Stimulated activated CD8-positive, alpha-beta memory T cell treated with anti-CD3 and anti-CD28 coated beads, Interleukin-4, amount 100 ng/mL, for 48 hours (primary cell): ENCODE measurements at places on chromosomes 5 and 9.

- DNase-seq = no peak
These were observed 1761.5 kb downstream of the MAT2B start for GRCh38 chr5:165266939-165267338.

- no peak for DNase-seq
These were observed 23.5 kb downstream of the ITGA1 start for GRCh38 chr5:52811067-52811749.

GRCh38 chr5:78499485-78499884 is 139.1 kb downstream of the SCAMP1 start:
- no peak for DNase-seq

- DNase-seq = no peak
These were observed 10.8 kb downstream of the ZNF618 start for GRCh38 chr9:113886933-113887332.

DNA sequence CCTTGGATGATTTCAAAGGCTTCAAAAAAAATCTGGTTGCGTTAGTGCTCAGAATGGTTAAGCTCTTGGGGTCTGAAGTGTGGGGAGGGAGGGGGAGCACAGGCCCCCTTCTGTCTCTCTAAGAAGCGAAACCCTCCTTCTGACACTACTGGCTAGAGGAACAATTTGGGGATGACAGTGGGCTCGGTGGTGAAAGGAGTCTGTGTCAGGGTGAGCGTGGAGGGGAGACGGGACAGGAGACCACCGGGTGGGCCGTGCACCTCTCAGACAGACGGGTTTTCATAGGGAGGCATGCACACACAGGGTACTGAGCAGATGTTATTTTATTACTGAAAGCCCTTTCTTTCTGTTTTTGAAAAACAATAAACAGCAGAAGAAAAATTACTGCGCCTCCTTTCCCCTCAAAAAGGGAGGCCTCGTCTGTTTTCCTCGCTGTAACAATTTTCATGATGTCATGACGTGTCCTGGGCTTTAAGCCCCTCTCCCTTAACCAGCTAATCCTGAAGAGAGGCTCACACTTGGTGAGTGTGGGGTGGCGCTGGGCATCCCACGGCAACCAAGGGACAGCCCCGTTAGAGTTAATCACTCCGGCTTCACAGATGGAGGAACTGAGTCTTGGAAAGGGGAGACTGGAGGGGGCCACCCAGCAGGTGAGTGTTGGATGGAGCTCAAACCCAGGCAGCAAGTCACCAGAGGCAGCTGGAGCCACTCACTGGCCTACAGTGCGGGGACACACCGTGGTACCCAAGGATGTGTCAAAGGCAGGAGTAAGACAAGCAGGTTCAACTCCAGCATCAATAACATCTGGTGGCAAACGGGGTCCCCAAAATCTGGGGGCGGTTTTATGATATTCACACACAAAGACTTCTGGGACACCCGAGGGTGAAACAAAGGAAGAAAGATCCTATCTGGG is 53.4 kb downstream of the PTCH1 start:
- no peak for DNase-seq

DNA sequence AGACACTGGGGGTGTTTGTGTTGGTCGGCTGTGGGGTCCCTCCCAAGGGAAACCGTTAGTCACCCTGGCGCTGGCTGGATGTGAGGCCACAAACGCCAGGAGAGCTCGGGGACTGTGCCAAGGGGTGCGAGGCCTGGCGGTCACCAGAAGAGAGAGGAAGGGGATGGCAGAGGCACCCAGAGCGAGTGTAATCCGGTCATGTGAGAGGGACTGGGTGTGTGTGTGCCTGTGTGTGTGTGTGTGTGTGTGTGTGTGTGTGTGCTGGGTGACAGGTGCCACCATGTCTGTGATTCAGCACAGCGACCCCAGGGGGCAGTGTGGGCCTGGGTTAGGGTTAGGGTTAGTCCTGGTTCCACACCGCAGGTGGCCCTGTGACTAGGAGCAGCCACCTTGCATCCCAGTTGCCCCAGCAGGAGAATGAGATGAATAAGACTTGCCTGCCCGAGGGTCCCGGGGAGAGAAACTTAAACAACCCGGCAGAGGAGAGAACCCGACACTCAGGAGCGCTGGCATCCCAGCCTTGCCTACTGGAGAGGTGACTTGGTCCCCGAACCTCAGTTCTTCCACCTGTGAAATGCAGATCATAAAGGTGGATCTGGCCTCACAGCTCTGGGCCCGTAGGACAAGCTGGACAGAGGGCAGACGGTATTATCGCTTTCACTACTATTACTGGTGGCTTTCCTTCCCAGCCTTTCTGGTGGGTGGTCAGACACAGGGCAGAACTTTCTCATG is 1.4 kb upstream of the ADAMTSL2 start:
- peak; percentile 87 for DNase-seq

DNA sequence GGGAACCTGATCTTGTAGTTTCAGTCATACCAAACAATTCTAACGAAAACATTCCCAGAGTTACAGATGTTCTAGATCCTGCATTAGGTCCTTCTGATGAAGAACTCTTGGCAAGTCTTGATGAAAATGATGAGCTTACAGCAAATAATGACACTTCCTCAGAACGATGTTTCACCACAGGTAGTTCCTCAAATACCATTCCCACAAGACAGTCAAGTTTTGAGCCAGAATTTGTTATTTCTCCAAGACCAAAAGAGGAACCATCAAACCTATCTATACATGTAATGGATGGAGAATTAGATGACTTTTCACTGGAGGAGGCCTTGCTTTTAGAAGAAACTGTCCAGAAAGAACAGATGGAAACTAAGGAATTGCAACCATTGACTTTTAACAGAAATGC is 21.0 kb downstream of the RMI1 start:
- DNase-seq = no peak

- no peak for DNase-seq
These were observed 109.9 kb upstream of the SLC30A5 start for GRCh38 chr5:68983959-68984358.

- no peak for DNase-seq
These were observed 111.6 kb downstream of the WNK2 start for GRCh38 chr9:93295456-93296076.

DNA sequence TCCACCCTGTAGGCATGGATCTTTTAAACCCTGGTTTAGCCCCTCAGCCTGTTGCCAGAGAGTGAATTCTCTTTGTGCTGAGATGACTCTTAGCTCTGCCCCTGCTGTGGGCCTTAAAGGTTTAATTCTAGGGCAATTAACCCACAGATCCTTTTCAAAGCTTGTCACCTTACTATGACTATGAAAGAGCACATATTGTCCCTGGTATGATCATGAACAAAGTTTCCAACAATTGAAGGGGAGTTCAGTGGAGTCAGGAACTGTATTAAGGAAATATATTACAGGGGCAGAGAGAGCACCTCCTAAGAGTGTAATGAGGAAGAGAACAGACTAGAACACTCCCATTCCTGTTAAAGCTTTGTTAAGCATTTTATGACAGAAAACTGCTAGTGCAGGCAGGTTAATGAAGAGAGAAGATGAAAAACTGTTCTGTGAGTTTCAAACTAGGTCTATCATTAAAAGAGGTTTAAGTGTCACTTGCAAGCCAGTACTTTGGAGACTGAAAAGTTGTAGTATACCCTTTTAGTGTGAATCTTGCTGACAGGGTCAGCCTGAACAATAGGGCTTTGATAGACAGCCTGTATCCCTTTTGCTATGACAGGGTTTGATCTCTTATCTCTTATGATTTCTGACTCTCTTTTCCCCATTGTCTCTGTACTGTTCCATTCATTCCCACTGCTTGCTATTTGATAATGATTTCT is 104.2 kb upstream of the ELL2 start:
- no peak for DNase-seq

DNA sequence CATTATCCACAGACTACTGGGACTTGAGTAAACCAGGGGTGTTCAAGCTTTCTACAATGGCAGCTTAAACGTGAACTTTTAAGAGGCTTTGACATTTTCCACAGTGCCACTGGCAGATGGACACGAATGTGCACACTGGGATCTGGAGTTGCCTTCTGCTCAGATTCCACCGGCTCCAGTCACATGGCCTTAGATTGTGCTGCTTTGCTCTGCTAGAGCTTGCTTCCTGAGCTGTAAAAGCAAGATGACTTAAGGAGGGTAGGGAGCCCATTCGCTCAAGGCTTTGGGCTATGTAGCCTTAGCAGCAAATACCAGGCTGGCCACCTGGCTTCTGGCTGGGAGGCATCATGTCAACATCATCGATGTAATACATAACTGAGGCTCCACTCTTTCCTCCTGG is 436.9 kb downstream of the MED10 start:
- DNase-seq = no peak

DNA sequence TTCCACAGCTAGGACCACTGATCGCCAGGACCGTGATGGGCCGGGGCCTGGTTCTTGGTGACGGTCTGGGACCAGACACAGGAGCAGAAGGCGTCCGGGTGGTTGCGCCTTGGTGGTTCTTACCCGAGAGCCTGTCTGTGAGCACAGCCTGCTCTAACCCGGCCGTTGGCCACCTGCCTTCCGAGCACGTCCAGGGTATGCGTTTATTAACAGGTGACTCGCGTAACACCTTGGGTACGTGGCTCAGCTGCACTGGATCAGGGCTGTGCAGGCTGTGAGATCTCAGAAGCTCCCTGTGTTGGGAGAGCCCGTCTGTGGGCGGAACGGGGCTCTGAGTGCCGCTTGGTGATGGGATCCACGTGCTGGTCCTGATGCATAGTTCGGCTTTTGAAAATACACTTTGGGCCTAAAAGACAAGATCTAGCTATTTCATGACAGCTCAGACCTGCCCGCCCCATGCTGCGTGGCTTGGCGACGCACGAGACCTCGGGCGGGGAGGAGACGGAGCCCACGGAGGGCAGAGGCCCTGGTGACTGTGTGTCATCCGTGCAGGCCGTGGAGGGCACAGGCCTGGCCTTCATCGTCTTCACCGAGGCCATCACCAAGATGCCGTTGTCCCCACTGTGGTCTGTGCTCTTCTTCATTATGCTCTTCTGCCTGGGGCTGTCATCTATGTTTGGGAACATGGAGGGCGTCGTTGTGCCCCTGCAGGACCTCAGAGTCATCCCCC is 6.7 kb upstream of the SLC6A18 start:
- no peak for DNase-seq

DNA sequence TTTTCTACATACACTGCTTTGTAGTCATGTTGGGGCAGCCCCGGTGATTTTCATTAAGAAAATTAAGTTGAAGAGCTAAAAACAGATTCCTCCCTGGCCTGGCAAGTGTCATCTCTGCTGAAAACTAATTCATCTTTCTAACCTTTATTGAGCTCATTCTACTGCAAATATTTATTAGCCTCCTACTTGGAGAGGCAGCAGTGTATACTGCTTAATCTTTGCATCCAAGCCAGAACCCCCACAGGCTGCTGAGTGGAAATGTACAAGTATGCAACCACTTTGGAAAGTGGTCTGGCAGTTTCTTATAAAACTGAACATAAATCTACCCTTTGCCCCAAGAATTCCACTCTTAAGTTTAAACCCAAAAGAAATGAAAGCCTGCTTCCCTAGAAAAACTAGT is 223.4 kb downstream of the DRD1 start:
- DNase-seq = no peak

DNA sequence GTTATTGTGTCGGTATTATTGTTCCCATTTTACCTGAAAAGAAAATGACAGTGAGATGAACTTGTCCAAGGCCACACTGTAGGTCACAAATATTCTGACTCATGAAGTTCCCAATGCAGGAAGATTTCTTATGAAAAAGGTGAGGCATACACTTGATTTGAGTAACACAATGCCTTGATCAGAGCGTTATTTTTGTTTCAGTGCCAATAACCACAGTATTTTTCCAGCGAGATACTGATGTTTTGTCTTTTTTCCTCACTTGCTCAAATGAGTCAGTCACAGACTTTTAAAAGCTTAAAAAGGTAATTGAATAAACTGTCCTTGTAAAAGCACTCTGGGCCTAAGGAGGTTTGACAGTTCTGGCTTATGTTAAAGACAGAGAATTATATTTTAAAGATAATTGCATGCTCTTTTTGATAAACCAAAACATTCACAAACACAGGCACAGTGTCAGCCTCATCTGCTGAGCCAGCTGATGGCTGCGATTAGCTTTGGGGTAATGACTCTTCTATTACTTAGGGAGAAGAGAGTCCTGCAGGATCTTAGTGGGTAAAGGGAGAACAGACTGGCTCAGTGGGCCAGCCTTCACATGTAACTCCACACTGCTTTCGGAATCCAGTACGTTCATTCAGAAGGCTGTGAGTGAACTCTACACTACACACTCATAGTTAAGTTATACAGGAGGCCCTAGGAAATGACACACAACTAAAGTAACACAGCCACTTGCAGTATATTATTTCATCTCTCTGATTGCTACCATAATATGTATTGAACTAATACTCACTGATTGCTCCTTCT is 165.5 kb upstream of the CD180 start:
- DNase-seq = no peak

DNA sequence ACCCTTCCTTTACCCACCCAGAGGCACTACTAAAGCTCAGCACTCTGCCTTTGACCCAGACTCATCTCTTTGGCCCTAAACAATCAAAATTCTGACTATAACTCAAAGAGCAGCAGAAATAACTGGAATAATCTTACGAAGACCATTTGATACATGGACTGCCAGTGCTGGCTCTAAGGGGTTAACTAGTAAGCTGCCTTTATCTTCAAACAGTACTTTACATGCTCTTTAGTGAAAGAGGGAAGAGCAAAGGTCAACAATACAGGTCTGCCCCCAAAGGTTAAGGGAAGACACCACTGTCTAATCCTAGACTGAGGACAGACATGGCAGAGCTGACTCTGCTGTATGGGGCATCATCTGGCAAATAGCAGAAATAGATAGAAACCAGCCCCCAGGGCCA is 45.8 kb downstream of the NRG2 start:
- no peak for DNase-seq

DNA sequence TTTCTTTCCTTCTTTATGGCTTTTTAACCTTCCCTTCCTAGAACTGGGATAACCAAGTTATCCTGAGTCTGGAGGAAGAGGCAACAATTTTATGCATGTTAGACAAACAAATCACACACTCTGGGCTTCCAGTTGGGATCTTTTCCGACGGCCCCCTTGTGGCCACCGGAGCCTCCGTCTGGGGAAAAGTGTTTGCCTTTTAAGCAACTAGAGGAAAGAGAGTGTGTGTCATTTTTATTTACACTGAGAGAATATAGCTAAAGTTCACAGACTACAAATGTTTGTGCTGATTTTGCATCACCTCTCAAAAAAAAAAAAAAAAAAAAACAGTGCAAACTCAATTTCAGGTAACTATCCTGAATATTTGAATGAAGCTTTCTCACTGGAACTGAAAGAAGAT is 126.2 kb downstream of the SEMA6A start:
- DNase-seq = no peak

- DNase-seq = no peak
These were observed 48.7 kb downstream of the CAMSAP1 start for GRCh38 chr9:135858491-135859185.

GRCh38 chr5:146039420-146039819 is 66.0 kb downstream of the PLAC8L1 start:
- no peak for DNase-seq
